ENCODE measurements at places on chromosomes 1 and 21.

- no peak for DNase-seq
These were observed 4.6 kb downstream of the RAB3GAP2 start for GRCh38 chr1:220267630-220268029.

- peak; percentile 86 for DNase-seq
These were observed 66.0 kb downstream of the COL18A1 start for GRCh38 chr21:45470773-45471524.

- no peak for DNase-seq
These were observed 467.8 kb downstream of the LMO4 start for GRCh38 chr1:87796471-87796901.

- DNase-seq, result no peak
These were observed 577.0 kb downstream of the LMO4 start for GRCh38 chr1:87905651-87906050.

DNA sequence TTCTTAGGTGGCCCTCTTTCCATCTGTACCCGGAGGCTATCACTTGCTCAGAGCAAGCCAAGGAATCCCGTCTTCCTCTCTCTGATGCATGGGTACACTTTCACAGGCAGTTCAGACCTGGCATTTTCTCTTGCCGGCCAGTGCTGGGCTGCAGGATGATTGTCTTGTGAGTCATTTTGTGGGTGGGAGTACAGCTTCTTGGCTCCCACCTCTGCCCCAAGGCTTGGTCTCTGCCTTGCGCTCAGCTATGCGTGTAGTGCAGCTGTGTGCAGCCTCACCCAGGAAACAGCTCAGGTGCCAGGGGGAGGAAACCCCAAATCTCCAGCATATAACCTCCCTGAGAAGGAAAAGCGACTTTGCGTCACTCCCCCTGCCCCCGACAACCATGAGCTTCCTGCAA lies 3.9 kb upstream of the AJAP1 start:
- DNase-seq, result peak; percentile 30

DNA sequence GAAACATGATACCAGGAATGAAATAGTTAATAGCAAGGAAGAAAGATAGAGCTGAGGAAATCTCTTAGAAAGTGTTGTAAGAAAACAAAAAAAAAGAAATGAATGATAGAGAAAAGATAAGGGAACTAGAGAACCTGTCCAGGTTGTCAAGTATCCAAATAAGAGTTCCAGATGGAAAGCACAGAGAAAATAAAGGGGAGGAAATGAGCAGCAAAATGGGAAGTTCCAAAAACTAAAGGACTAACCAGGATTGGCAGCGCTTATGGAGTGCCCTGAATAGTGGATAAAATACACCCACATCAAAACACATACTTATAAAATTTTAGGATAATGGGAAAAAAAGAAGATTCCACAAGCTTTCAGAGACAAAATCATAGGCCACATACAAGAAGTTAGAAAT lies 55.2 kb downstream of the ARHGAP29 start:
- DNase-seq, result no peak
